ENCODE measurements at places on chromosomes 7 and 10.

- no peak for DNase-seq
Measured at GRCh38 chr7:98240961-98241673, 10.9 kb downstream of the TECPR1 start.

DNA sequence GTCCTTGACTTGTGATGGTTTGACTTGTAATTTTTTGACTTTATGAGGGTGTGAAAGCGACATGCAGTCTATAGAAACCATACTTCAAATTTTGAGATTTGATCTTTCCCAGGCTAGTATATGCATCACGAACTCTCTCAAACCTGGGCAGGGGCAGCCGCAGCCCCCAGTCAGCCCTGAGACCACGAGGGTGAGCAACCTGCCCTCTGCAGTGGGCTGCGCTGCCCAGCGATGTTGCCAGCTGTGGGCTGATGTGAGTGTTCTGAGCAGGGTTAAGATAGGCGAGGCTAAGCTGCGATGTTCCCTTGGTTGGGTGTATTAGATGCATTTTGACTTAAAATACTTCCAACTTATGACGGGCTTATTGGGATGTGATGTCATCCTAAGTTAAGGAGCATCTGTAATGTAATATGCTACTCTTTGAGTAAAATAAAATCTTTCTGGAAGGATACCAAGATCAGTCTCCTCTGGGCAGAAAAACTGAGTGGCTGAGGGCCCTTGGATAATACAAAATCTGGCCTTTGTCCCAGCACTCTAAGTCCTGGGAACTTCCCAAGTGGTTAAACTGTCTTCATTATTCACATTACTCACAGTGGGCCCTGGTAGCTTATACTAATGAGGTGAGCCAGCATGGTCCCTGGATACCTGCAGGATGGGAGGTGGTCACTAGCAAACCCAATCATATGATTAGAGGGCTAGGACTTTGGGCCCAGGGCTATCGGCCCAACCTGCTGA lies 28.4 kb upstream of the CNPY1 start:
- DNase-seq: no peak

DNA sequence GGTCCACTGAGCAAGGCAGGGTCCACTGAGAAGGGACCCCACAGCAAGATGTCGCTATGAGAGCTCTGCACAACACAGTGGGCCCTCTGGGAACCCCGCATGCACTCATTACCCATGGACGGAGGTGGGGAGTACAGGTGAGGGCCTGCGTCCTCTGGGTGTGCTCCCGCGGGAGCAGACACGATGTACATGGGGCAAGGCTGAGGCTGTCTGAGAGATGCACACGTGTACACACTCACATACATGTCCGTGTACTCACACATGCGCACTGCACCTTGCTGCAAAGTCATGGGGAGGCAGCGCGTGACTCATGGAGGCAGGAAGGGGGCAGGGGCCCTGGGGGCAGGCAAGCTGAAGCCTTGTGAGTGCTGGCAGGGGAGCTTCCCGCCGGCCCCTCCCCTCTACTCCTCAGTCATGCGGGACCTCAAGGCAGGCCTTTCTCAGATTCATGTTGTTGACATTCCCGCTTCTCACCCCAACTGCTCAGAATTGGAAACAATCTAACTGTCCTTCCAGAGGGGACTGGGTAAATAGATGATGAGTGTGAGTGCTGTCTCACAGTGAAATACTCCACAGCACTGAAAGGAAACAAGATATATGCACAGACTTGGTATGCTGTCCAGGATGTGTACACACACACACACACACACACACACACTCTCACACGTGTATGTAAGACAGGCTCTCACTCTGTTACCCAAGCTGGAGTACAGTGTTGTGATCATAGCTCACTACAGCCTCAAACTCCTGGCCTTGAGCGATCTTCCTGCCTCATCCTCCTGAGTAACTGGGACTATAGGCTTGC lies 40.0 kb downstream of the GOLGA7B start:
- DNase-seq: peak; percentile 10

DNA sequence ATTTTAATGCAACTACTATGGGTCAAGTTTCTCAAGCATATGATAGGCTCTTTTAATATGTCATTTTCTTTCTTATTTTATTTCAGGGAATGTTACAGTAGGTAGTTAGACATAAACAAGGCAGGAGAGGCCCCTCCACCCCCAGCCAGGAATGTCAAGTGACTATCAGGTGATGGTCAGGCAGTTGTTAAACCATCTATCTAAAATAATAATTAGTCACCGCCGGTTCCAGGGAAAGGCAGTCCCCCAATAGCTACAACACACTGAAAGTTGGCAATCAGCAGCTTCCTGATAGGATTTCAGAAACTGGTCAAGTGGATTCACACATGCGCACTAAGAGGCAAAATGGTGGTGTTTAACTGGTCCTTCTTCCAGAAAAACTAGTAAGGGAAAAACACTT lies 9.3 kb downstream of the OLAH start:
- DNase-seq: no peak

GRCh38 chr10:11522821-11523245 lies 88.6 kb downstream of the USP6NL start:
- DNase-seq: no peak

GRCh38 chr10:73734028-73734720 lies 10.0 kb upstream of the SEC24C start:
- no peak for DNase-seq

DNA sequence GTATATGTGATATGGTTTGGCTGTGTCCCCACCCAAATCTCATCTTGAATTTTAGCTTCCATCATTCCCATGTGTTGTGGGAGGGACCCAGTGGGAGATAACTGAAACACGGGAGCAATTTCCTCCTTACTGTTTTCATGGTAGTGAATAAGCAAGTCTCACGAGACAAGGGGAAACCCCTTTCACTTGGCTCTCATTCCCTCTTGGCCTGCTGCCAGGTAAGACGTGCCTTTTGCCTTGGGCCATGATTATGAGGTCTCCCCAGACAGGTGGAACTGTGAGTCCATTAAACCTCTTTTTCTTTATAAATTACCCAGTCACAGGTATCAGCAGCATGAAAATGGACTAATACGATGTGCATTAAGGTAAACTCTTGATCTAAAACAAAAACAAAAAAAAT lies 357.1 kb upstream of the AOAH start:
- DNase-seq: peak; percentile 62

- DNase-seq: no peak
Measured at GRCh38 chr7:143431109-143431508, 12.1 kb upstream of the TAS2R60 start.

DNA sequence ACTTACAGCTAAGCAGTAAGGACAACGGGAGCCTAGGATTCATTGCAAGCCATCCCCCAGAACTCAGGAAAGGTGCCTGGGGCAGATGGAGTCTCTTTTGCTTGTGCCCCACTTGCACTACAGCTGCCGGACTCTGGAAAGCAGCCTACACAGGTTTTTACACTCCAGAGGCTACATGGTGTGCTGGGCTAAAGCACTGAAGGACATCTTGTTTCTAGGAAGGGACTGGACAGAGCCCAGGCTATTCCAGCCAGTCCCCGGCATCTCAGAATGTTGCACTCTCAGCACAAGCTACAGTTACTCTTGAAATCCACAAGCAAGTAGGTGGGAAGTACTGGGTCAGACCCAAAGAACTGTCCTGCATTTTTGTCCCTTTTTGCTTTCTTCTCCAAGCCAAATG lies 333.1 kb downstream of the TNS3 start:
- DNase-seq: no peak

DNA sequence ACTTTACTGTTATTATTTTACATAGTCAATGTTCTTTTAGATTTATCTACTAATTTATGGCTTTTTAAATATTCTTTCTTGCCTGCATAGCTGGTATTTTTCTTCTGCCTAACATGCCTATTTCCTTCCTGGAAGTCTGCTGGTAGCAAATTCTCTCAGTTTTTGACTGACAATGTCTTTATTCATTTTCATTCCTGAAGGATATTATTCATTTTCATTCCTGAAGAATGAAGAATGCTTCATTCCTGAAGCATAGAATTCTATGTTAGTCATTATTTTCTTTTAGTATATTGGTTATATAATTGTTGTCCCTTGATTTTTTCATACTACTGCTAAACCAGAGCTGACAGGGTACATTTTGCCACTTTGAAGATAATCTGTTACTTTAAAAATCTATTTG lies 41.8 kb downstream of the TMEM168 start:
- DNase-seq: no peak

Measured in NCI-H2171 treated with DMSO at 0.1 percent for 48 hours (cell line).